ENCODE measurements at places on chromosomes 13 and 19.

DNA sequence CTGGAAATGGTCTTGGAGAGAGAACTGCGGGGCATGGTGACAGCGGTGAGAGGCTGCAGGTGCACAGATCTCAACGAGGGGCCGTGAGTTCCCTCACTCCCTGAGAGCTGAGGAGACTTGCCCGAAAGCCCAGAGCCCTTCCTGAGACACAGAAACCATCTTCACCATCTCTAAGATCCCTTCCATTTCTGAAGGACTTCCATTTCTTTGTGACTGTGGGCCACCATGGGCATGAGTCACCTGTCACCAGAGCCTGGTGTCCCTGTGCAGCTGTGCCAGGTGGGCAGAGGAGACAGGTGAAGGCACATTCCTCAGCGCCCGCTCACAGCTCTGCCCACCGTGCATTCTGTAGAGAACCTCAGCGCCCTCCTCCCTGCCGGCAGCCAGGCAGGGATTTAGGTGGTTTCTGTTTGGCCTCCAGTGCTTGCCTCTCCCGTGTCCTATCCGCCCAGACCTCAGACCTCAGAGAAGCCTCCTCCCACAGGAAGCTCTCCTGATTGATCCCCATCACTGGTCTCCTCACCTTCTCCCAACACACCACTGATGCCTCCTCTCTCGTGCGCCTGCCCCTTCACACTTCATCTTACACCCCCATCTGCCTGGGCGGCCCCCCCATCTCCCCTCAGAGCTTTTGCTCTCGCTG is 24.2 kb downstream of the SH3GL1 start:
- no peak for DNase-seq

DNA sequence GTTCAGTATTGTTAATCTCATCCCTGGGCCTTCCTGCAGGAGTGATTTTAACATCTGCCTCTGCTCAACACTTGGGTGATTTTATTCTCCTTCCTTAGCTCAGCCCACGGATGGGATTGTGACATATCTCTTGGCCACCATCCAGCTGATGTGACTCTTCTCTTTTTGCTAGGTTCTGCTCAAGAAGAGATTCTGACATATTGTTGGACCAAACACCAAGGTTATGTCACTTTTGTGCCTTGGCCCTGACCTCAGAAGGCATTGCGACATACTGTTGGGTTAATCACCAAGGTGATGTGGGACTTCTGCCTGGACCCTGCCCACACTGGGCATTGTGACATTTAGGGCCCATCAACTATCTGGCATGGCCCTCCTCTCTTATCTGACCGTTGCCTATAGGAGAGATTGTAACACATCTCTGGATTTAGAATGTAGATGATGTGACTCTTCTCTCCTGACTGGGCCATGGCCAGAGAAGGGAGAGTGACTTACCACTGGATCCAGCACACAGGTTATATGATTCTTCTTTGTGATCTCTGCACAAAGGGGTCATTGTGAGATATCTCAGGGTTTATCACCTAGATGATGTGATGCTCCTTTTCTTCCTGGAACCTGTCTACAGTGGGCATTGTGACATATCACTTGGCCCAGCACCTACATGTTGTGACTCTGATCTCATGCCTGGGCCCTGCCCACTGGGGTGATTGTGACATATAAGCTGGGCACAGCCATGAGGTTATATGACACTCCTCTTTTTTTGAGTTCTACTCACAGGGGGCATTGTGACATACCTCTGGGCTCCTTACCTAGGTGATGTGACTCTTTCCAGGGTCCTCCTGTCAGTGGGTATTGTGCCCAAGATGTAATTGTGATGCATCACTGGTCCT is 88.8 kb downstream of the ZNF429 start:
- no peak for DNase-seq

DNA sequence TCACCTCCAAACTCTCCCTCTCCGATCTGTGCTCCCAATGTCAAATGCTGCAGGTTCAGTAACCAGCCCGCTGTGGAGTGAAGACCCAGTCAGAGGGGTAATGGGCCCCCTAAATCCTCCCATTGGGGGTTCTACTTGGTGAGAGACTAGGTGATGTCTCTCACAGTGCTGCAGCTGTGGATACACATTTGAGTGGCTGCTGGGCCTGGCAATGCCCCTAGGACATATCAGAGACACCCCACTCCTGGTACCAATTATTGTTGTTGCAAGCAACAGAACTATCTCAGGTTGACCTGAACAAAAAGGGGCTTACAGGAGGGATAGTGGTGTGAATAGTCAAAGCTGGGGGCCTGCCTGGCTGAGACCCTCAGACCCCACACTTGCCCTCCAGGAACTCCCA is 4.6 kb downstream of the MATK start:
- DNase-seq: no peak

- no peak for DNase-seq
Observed at GRCh38 chr13:38921081-38921480, 69.5 kb downstream of the STOML3 start.

DNA sequence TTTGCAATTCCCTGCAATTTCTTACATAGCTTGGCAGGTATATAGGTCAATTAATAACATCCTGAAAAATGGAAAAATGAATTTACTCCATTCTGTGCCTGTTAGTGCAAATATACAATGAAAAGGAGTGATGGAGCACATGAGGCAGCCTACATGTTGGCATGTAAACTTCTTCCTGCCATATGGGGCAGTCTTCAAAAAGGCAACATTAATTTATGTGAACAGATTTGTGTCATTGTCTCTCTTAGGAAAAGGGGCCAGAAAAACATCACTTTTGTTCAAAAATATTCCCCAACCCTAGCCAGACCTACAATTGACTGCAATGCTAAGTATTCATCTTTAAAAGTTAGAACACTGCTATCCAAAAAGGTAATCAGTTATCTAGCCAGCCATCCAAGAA is 332.2 kb downstream of the TBC1D4 start:
- DNase-seq: no peak

Measured in activated T-helper 1 cell treated with Interleukin-2 at 50 U/mL for 16 hours (primary cell).